ENCODE measurements at places on chromosomes 1 and 21.
A peak's percentile ranks its signal among the peaks of the same experiment; 100 is the strongest.

DNA sequence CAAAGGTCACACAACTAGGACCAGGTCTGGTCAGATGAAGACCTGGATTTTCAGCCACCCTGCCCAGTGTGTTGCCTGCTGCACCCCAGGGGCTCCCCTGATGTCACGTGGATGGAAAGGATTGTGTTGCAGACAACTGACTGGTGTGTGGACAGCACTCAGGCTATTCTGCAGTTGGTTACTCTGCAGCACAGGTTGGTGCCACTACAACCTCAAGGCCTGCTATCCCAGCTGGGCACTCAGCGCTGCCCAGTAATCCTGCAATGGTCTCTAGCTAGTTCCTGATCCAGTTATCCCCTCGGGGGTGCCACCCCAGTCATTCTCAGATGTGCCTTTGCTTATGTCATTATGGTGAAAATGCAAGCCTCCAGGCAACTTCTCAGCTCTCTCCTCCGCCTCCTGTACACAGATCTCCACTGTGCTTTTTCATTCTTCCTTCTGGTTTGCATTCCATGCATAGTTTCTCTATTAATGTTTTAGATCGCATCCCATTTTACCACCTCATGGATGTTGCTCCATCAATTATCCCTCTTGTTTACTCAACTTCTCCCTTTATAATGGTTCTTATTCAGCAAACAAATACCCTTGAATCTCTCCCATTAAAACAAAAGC lies 503.2 kb upstream of the CAMK1G start:
- peak; percentile 8 for DNase-seq

DNA sequence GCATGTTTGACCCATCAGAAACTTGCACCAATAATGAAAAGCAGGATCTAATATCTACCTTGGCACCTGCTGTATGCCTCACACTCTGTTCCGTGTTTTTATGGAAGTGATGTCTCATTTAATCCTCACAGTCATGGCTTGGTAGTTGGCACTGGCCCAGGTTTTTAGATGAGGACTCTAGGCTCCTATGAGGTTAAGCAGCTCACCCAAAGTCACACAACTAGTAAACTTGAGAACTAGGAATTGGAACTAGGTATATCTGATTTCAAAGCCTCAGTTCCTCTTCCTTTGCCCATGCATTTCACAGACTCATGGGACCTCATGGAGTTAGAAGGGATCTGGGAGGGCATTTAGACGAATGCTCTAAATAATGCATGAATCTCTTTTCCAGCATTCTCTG lies 21.3 kb upstream of the TARBP1 start:
- DNase-seq, result no peak

DNA sequence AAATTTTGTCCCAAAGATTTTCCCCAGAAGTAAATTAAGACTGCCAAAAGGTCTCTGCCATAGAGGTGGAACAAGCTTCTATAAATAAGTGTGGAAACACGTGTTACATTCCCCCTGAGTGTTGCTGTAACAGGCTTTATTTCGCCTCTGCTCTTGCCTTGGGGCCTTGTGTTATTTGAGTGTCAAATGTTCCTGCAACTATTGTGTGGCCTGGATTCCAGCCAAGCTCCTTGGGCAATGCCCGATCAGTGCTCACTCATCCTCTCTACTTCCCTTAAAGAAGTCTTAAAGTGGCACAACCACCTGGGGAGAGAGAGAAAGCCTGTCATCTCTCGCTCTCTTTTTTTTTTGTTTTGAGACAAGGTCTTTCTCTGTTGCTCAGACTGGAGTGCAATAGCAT lies 156.7 kb downstream of the NR5A2 start:
- no peak for DNase-seq

DNA sequence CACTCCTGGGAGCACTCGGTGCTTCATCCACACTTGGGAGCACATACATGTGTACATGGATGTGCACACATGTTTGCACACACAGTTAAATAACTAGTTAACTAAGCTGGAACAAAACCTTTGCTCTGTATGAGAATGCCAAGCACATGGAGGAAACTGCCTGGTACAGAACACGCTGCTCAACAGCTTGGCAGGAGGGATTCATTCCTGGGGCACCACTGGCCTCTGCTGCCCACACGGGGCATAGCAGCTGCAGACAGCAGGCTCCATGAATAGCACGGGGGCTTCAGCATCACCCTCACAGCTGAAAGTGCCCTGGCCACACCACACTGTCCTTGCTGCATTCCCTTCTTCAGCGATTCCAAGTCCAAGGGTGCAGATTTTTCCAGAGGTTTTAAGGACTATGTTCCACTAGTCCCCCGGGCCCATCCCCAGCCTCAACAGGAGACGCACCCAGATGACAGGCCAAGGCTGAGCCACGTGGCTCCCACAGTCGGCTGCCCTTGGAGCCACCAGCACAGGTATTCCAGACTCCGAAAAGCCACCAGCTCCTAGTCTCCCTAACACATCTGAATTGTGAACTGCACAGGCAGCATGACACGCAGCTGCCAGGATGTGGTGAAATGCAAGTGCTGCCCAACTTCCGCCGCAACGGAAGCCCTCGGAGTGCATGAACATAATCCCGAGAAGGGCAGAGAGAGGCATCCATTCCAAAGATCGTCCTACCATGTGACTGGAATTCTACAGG lies 16.9 kb downstream of the NPHP4 start:
- DNase-seq, result peak; percentile 4

GRCh38 chr1:21764615-21765423 lies 18.1 kb downstream of the USP48 start:
- DNase-seq, result peak; percentile 83

GRCh38 chr21:17359781-17360180 lies 153.1 kb upstream of the CXADR start:
- no peak for DNase-seq

DNA sequence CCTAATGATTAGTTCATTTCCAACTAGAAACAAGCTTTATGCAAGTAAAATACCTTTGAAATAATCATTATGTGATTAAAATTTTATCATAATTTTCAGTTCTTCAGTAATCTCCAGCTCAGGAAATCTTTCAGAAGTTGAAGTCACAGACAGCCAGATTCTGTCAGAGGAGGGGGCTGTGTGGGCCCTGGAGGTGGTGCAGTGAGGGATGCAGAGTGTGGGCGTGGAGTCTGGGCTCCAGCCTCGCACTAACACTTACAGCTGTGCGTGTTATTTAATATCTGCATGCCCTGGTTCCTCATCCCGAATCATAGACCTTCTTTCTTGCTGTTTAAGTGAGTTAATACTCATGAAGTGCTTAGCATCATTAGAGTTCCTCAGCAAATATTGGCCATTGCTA lies 23.9 kb downstream of the WDR64 start:
- no peak for DNase-seq

- DNase-seq, result no peak
Measured at GRCh38 chr21:35044770-35045541, 4.1 kb downstream of the RUNX1 start.

DNA sequence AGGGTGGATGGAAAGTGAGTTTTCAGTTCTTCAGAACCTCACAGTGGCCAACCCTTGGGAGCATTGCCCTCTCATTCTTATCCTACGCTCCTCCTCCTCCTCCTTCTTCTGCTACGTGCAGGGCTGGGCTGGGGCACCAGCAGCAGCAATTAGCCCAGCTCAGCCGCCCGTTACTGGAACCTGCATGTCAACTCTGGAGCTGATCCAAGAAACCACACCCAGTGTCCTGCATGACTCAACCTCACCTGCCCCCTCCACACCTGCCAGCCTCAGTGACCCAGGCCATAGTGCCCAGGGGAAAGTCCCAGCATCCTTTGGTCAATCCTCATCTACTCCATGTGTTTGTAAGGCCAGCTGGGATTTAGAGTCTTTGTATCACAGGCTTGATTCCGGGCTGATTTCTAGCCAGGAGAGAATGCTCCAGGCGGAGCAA lies 12.6 kb downstream of the ELF3 start:
- no peak for DNase-seq

- DNase-seq, result no peak
Measured at GRCh38 chr1:7703321-7704213, 67.5 kb upstream of the VAMP3 start.

- no peak for DNase-seq
Measured at GRCh38 chr1:193457676-193458075, 271.3 kb upstream of the B3GALT2 start.

DNA sequence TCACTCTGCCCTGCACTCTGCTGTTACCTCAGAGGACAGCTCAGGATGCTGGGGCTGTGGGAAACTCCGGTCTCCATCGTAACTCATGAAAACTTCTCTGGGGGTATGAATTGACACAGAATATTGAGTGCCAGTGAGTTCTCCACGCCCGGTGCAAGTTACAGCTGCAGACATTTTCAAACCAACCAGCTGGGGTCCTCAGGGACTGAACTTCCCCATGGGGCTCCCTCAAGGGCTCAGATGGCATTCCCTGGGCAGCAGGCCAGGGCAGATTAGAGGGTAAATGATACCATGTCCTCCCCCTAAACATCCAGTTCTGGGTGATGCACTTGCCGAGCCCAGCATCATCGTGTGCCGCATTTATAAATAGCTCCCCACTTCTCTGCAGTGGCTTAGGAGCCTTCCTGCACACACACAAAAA lies 27.8 kb upstream of the CCSAP start:
- no peak for DNase-seq

- DNase-seq, result no peak
Measured at GRCh38 chr1:203165101-203165799, 10.4 kb downstream of the MYBPH start.

GRCh38 chr1:246785494-246786111 lies 61.4 kb downstream of the SCCPDH start:
- DNase-seq, result no peak

- DNase-seq, result no peak
Measured at GRCh38 chr1:46408356-46409062, 14.4 kb downstream of the FAAH start.

- peak; percentile 37 for DNase-seq
Measured at GRCh38 chr1:185939142-185939541, 205.0 kb downstream of the HMCN1 start.

DNA sequence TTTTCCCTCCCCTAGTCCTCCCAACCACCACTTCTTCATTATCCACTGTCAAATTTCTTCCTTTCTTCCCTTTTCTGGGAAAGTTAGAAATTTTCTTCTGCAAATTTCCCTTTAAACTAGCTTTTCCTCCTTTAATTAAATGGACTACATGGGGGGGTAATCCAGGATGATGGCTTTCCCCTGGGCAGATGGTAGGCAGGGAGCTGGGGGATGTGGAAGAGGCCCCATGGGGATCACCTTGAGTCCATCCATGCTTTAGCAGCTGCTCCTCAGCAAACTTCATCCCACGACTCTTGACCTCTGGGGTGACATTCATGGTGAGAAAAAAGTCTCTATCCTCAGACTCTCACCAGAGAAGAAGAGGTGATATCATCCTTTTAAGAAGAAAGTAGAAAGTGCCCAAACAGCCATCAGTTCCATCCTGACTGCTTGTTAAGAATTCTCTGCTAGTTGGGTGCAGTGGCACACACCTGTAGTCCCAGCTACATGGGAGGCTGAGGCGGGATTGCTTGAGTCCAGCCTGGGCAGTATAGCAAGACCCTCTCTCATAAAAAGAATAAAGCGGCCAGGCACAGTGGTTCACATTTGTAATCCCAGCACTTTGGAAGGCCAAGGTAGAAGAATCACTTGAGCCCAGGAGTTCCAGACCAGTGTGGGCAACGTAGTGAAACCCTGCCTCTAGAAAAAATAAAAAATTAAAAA lies 2.4 kb downstream of the GPATCH4 start:
- DNase-seq, result no peak

GRCh38 chr1:168825820-168826219 lies 96.8 kb upstream of the DPT start:
- no peak for DNase-seq

DNA sequence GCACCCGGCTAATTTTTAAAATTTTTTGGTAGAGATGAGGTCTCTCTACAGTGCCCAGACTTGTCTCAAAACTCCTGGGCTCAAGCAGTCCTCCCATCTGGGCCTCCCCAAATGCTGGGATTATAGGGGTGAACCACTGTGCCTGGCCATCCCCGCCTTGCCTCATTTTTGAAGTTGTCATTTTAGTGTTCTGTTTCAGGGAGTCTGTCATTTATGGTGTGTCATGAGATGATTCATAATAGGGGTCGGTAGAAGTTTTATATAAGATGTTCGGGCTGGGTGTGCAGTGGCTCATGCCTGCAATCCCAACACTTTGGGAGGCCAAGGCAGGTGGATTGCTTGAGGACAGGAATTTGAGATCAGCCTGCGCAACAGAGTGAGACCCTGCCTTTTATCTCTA lies 8.5 kb downstream of the PRCC start:
- DNase-seq, result no peak

DNA sequence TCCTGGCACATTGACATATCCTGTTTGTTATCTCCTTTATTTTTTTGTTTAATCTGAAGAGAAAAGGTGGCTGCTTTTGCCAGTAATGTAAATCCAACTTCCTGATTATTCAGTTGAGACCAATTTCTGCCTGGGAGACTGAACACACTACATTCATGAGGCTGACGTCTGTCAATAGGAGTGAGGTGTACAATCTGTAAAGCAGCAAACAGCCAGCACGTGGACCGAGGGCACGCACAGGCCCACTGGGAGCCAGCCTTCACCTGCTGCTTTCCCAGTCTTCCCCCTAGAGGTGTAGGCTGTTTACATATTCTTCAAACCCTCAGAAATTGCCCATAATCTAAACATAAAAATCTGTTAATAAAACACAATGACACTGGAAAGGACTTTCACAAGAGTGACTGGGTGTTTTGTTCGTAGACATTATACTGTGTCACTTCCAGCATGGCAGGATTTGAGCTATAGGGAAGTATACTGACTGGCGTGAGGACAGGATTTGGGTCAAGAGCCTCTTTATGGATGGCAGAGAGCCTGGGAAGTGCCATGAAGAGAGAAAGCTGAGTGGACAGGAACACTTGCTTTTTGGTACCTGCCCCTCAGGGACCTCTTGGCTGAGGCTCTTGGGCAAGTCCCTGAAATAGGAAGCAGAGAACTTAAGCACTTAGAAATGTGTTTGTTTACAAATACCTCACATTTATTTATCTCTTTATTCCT lies 552.9 kb upstream of the CAMK1G start:
- no peak for DNase-seq

- DNase-seq, result no peak
Measured at GRCh38 chr1:40075266-40075665, 21.8 kb downstream of the PPT1 start.

DNA sequence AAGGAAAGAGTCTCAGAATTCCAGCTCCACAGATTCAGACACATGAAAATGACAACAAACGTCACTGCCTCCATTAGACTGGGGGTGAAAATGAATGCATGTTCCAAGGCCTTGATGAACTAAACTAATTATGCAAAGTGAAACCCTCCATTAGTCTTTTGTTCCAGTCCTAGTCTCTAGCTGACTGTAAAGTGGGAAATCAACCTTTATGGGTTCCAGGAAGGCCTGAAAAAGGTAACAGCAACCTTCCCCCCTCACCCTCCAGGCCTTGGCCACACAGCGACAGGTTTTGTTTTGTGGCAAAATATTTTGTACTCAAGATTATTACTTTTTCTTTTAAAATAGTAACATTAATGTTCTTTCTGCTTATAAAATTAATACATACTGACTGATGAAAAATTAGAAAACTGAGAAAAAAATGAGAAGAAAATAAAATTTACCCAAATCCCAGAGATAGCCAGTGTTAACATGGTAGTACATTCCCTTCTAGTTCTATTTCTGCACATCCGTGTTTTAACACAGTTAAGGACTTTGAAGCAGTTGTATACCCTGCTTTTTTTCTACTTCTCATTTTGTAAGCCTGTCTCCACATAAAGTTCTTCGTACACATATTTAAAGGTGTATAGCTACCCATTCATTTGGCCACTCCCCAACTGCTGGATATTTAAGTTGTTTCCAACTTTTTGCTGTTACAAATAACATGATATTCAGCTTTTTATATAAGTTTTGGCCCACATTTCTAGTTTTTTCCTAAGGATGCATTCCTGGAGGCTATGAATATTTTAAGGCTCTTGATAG lies 60.9 kb downstream of the CD2 start:
- DNase-seq, result no peak
